ENCODE measurements at places on chromosomes 12 and 14.

- DNase-seq, result no peak
Observed at GRCh38 chr12:119672194-119672593, 4.3 kb downstream of the PRKAB1 start.

DNA sequence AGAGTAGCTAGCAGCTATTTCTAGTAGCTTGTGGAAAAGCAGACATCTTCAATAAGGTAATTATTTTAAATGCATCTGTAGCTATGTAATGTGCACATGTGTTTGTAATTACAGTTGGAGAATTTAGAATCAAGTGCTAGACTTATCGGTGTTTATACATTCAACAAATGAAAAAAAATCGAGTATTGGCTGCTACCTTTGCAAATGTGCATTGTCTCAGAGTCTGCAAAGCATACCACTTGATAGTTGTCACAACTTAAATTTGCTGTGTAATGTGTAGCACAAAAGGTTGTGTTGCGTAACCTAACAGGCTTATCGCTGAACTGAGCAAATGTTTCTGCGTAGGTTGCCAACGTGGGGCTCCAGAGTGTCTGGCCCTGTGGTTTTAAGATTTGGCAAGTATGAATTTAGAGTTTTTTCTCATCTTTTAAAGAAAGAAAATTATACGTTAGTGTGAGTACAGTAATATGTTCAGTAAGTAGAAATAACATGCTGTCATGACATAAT, 44.3 kb downstream of the TMTC2 start:
- no peak for DNase-seq

DNA sequence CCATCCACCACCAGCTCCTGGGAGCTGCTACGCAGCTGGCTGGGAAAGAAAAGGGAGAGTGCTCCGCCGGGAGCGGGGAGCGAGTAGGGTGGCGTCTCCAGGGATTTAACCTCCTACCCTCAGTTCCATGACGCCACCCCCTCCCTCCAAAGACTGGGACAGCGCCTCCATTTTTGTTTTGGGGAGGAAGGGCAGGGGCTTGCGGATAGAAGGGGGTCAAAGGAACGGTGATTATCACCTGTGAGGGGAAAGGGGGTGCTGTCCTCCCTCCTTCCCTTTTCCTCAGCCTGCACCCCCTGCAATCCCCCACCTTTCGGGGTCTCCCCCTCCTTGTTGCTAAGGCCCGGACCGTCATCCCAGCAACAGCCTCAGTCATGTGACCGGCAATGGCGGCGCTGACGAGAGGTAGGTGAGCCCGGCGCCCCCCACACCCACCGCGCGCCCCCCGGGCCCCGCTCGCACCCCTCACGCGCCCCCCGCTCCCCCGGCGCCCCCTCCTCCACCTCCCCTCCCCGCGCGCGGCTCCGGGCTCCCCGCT, at the start of gene DTX3:
Gene DTX3, plus strand, starts transcription at position 371 of the 538 bp plus-strand sequence. CDS start 1,694 bp downstream, outside the sequence.
- DNase-seq, result peak; percentile 49

DNA sequence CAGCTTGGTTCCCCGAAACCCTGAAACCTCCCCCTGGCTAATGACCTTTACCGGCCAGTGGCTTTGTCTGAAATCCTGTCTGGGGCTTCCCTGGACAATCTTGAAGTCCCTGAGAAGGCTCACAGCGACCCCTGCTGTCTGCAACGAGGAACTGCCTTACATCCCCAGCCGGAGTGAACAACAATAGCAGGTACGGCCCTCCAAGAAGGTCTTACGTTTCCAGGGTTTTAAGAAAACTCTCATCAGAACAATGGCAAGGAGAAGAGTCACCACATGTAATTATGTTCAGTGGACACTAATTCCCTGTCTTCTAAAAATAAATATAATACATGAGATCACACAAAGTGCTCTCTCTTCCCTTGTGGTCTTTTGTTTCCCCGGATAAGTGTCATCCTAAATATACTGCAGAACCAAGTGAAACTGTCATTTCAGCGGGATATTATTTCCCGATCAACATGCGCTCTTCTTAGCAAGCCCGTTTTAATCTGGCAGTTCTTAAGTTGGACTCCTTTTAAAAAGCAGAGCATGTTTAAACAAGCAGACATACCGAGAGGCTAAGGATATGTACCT, 53.3 kb downstream of the RBM19 start:
- DNase-seq, result peak; percentile 58

DNA sequence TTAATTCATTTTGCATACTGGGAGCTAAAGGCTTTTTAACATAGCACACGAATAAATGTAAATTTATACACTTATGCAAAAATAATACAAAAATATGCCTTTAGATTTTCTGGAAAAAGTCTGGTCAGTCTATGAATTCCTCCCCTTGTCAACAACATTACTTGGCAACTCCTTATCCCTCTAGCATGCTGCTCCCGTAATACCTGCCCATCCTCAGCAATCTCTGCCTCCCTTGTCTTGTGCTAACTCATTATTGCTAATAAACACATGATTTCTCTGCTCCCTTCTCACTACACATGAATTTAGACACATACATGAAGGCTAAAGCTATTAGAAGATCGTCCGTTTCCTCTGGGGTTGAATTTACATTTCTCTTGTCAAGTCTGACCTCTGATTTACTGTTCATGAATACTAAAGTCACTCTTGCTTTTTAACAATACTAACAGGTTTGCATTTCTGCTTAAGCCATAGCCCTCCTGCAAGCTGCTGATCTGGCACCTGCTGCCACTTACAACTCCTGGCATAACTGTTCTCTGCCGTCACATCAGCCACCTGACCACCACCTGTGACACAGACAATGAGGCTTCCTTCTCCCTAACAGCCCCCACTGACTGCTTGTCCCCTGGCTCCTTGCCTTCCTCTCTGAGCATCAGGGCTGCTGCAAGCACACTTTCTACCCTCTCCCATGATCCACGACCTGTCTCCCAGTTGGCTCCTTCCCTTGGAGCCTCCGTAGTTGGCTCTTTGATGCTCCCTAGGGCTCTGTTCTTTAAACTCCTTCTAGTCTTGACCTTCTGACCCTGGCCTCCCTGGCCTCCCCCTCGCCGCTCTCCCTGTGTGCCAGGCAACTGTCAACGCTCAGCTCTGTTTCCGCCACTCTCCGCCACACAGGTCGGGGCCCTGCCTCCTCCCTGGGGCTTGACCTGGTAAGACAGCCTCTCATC, 177.6 kb downstream of the CALM1 start:
- DNase-seq, result no peak

- DNase-seq, result no peak
Observed at GRCh38 chr12:53378724-53379388, 1.1 kb upstream of the SP1 start.

Data from CD4-positive, alpha-beta T cell treated with Interleukin-17A for 4 hours (primary cell).